T1000 (cell line): ENCODE measurements at places on chromosomes 5 and 9.

- DNase-seq = no peak
Observed at GRCh38 chr9:35956651-35957050, 1.3 kb downstream of the OR2S2 start.

DNA sequence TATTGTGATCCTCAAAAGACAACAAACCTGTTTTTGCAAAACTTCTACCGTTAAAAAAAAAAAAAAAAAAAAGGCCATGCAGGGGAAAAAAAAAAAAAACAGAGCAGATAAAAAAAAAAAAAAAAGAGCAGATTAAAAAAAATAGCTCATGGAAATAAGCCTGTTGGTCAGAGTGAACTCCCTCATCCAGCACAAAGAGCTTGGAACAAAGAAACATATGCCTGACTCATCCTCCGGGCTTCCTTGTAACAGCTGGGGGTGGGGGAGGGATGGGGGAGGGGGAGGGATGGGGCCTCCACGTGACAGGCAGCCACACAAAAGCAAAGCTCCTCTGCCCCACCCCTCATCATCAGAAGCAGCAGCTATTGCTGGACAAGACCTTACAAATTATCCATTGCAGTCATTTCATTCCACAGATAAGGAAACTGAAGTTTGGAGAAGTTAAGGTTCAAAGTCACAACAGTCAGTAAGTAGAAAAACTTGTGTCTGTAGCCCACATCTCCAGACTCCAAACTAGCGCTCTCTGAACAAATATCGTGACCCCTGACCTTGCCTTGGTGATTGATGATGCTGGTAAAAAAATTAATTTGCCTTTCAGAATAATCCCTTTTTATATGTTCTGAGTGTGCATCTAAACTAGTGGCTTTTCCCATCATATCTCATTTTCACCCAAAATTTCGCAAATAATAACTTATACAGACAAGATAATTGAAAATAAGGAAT is 38.9 kb downstream of the SLC35D2 start:
- peak; percentile 50 for DNase-seq

DNA sequence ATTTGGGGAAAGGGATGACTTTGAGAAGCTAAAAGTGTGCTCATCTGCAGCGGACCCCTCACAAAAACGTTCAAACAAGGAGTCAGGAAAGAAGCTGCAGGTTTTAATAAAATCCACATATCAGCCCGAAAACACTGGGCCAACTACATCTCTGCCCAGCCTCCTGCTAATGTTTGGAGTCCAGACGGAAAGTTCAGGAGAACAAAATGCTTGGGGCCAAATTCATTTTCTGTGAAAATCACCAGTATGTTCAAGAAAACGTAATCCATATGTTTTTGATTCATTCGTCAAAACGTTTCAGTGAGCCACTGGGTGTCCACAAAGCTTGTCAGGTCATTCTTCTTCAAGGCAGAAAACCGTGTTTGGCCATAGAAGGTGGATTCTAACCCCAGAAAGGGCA is 87.5 kb upstream of the GAS1 start:
- DNase-seq = no peak

DNA sequence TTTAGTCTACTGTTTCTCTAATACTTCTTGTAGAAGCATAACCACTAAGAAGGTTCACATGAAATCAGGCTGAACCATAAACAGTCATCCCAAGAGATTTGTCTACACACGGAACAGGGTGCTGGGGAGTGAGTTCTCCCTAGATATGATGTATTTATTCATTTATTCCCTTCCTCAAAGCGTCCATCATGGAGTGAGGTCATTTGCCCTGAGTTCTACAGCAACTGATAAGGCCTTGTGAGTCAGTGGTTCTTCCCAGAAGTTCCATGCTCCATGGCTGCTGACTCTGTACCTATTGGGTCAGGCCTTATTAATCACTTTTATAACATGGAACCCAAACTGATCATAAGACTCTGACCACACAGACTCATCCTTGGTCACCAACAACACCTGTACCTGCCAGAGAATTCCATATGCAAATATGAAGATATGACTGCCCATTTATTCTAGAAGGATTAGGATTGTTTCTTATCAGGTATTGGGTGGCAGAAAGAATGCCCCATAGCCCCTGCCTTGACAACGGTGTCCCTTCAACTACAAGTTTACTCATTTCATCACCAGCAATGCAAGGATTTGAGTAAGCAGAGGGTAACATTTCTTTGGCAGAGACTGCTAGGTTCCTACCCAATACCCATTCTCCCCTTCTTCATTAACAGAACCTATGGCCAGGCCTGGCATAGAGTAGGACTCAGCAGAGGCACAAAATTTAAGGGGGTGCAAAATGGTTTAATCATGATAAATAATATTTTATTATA is 118.1 kb downstream of the LHFPL2 start:
- DNase-seq = peak; percentile 18

DNA sequence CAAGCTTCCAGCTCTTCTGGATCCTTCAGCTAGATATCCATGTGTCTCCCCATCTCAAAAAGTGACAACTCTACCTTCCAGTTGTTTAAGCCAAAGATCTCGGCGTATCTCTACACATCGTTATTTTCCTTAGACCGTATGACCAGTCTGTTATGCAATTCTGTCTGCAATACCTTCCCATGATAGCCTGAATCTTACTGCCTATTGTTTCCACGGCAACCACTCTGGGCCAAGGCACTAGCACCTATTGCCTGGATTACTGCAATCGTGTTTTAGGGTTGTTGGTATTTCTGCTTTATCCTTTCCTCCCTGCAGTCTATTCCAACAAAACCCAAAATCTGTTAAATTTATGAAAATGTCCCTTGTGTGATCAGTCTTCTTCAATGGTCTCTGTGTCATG is 448.4 kb downstream of the MTRR start:
- DNase-seq = no peak

- DNase-seq = no peak
Observed at GRCh38 chr5:139391570-139392323, 2.0 kb upstream of the MZB1 start.

DNA sequence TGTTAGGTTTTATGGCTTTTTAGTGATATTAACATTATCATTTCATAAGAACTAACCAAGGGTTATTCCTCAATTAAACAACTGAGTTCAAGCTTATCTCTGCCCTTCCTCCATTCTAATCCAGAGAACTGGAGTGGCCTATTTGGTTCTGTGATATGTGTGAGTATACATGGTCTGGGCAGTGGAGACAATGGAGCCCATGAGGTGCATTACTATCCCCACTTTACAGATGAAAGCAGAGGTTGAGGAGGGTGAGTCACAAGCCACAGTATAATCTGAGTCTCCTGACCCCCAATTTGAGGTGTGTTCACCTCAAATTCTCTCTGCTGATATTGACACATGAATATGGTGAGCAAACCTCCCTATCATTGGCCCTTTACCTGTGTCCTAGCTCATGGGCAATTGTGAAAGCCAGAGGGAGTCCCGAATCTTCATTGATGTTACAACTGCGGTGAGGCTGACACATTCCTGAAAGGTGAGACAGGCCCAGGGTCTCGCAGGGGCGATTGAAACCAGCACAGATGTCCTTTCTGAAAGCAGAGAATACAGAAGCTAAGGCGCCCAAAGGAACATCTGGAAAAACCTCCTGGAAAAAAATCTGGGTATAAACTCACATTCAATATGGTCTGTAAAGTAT is 217.2 kb downstream of the TARS1 start:
- DNase-seq = no peak

GRCh38 chr5:59773294-59773693 is 120.2 kb downstream of the PDE4D start:
- DNase-seq = no peak

GRCh38 chr5:164097749-164098148 is 592.3 kb downstream of the MAT2B start:
- no peak for DNase-seq

DNA sequence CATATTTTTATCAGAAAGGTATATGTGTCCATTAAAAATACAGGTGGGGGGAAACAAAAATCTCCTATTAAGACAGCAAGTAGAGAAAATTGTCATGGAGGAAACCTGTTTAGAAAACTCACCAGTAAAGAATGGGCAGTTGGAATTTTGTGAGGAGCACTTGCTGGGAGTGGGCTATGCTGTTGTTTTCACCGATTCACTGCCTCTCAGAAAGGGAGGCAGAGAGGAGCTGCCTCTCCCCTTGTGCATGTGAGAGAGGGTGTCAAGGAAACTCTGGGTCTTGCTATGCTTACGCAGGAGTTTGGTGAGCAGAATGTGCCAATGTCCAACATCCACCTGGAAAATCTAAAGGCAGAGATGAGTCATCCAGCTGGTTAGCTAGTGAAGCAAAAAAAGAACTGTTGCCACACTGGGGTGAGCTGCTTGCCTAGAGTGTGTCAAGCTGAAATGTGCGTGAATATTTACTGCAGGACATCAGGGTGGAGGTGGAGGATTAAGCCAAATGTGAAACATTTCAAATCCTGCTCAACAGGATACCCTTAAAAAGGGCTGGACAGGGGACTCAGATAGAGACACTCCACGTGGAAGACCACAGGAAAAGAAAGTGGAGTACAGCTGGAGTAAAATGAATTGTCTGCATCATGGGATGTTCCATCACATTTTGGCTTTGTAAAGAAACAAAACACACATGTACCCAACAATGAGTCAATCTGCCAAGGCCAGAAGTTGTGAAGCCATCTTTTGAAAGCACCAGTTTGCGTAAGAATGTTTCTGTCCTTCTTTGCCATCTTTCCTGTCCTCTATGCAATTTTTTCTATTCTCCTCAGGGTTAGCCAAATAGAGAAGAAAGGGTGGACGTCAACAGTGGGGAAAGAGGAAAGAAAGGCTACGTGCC is 449.7 kb upstream of the MPDZ start:
- DNase-seq = no peak
